WTC11 (cell line): ENCODE measurements at places on chromosomes 6 and 20. TPM values are rescaled to one million over a fixed set of nuclear protein-coding genes. Genes with fewer than 3 reads are reported as not detected.

- no peaks in the 10 kb centered on the region for H3K27me3 ChIP-seq
- no peak overlapping the region for H3K27ac ChIP-seq
- H3K4me1 ChIP-seq: peaks cover 44% of the 10 kb centered on the region
- no peak overlapping the region for H3K4me3 ChIP-seq
- DNase-seq: no peak
Observed at GRCh38 chr6:130843575-130844320, 16.5 kb downstream of the SMLR1 start.

DNA sequence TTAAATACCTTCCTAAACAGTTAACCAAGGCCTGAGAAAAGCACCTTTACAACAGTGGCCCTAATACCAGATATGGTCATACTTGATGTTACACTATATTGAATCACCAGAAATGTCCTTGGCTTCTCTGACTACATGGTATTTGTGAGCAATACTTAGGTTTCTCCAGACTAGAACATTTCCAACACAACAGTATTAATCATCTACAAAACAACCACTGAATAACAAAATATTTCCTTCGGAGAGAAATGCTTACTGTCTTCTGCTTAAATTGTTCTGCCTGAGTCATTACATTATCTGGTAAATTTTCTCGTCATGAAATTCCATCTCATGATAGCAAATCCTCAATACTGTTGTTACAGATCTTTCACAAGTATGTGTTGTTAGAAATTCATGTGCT, 252.9 kb upstream of the RUNX2 start:
- H3K4me3 ChIP-seq: no peak overlapping the region
- no peaks in the 10 kb centered on the region for H3K27me3 ChIP-seq
- no peak overlapping the region for H3K27ac ChIP-seq
- peaks cover 12% of the 10 kb centered on the region for H3K36me3 ChIP-seq
- peaks cover 8% of the 10 kb centered on the region for H3K4me1 ChIP-seq

GRCh38 chr6:111794727-111795452, 78.4 kb downstream of the FYN start:
- no peak overlapping the region for H3K4me3 ChIP-seq
- DNase-seq: no peak
- no peaks in the 10 kb centered on the region for H3K36me3 ChIP-seq
- H3K27ac ChIP-seq: no peak overlapping the region; the same call in 1 of the 2 replicates

The RNF144B gene
- total RNA-seq: 4.9 to 8.2 TPM (median 5.7 TPM) in 3 replicates

DNA sequence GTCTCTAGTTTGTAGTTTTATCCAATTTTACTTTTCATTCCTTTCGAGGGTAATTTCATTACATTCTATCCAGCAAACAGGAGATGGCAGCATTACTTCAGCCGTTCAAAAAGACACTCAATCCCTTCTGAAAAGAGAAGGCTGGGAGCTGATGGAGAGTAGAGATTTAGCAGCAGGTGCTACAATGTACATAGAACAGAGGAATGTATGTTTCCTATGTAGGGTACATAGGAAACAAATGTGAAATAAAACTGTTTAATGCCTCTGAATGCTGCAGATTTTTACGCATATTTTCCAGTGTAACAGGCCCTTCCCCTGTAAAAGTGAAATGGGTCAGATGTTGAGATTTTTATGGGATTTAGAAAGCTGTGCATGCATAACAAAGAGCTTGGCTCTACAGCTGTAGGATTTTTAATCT, 16.0 kb downstream of the RPS12 start:
- no peak for DNase-seq
- no peaks in the 10 kb centered on the region for H3K4me1 ChIP-seq
- H3K27me3 ChIP-seq: no peaks in the 10 kb centered on the region
- H3K4me3 ChIP-seq: no peak overlapping the region
- no peak overlapping the region for H3K27ac ChIP-seq

GRCh38 chr6:64683682-64684081, 1023.3 kb downstream of the EYS start:
- DNase-seq: peak; percentile 14
- H3K27me3 ChIP-seq: peaks cover 12% of the 10 kb centered on the region; the same call in 1 of the 2 replicates
- peaks cover 24% of the 10 kb centered on the region for H3K36me3 ChIP-seq
- no peak overlapping the region for H3K27ac ChIP-seq
- H3K4me3 ChIP-seq: no peak overlapping the region

DNA sequence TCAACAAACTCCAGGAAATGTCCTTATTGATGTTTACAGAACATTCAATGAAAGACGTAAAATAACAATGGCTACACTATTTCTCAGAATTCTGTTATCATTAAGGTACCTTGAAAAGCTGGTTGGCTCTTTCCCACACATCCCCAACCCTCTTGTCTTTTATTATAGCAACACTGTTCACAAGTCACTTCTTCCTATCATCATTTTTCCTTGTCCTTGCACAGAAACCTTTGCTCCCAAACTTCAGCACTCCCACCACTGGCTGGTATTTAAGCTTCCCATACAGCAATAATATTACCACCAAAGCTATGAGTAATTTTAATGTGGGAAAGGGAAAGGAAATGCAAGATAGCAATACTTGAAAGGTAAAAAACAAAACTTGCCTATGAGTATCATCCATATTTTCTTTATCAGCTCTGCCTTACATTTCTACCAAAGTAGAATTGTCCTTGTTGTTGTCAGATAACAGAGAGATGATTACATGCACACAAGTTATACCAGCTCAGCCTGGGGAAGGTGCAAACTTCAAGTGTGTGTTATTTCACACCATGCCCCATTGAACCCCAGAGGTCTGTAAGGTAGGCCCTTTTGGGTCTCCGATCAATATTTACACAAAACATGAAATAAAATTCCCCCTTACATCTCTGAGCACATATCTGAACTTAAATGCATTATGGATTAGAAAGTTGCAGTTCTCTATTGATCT, 32.2 kb downstream of the ARHGAP18 start:
- DNase-seq: no peak
- peaks cover 9% of the 10 kb centered on the region for H3K4me1 ChIP-seq
- no peak overlapping the region for H3K27ac ChIP-seq
- no peak overlapping the region for H3K4me3 ChIP-seq
- no peaks in the 10 kb centered on the region for H3K36me3 ChIP-seq
- H3K27me3 ChIP-seq: no peaks in the 10 kb centered on the region

The SPATS1 gene
- not detected in 3 replicates for total RNA-seq

The ANKEF1 gene
- 7.1 to 10.3 TPM (median 10.3 TPM) in 3 replicates for total RNA-seq

GRCh38 chr6:43945768-43946080, 175.7 kb downstream of the VEGFA start:
- H3K36me3 ChIP-seq: peaks cover 5% of the 10 kb centered on the region
- no peak overlapping the region for H3K4me3 ChIP-seq
- DNase-seq: no peak
- no peaks in the 10 kb centered on the region for H3K27me3 ChIP-seq
- H3K27ac ChIP-seq: no peak overlapping the region
- H3K4me1 ChIP-seq: peaks cover 10% of the 10 kb centered on the region

GRCh38 chr6:41570259-41570615, 24.1 kb downstream of the FOXP4 start:
- peak overlapping the region; percentile 31; the same call in 1 of the 2 replicates for H3K4me3 ChIP-seq
- peaks cover 63% of the 10 kb centered on the region for H3K4me1 ChIP-seq
- H3K27me3 ChIP-seq: no peaks in the 10 kb centered on the region; the same call in 1 of the 2 replicates
- H3K27ac ChIP-seq: peak overlapping the region; percentile 68; the same call in 1 of the 2 replicates

DNA sequence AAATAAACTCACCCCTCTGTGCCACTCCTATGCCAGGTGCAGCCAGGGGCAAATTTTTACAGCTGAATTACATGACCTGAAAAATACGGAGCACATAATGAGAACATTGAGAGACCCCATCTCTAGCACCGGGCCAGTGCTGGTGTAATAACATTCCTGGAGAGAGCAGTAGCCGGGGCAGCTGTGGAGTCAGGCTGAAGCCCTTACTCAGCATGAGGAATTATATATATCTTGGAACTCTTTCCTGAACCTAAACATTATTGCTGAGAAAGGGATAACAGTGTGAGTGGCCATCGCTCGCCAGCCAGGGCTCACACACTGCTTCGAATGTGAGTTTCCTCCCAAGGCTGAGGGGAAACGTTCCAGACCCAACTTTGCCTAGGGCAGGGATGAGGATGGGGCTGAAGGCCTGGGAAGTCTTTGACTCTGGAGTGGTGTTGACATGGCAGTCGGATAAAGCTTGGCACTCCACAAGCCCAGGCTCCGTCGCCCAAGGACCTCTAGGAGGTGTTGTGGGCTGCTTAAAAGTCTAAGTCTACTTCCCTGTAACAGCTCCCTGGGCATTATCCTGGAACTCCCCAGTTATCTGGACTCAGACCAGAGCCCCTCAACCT, 269.8 kb downstream of the CDC5L start:
- no peak overlapping the region for H3K4me3 ChIP-seq
- H3K4me1 ChIP-seq: peaks cover 35% of the 10 kb centered on the region
- peak; percentile 25 for DNase-seq
- H3K27me3 ChIP-seq: no peaks in the 10 kb centered on the region; the same call in 1 of the 2 replicates

The MLIP gene
- not detected in 3 replicates for total RNA-seq

The PRRT1 gene
- 1.4 to 2.2 TPM (median 1.6 TPM) in 3 replicates for total RNA-seq

- no peak overlapping the region for H3K4me3 ChIP-seq
- peaks cover 17% of the 10 kb centered on the region for H3K36me3 ChIP-seq
- H3K27me3 ChIP-seq: peaks cover 3% of the 10 kb centered on the region; the same call in 1 of the 2 replicates
- no peaks in the 10 kb centered on the region for H3K4me1 ChIP-seq
- DNase-seq: no peak
Observed at GRCh38 chr6:12545619-12546409, 170.8 kb upstream of the PHACTR1 start.

GRCh38 chr6:142478117-142478516, 176.3 kb downstream of the ADGRG6 start:
- peaks cover 7% of the 10 kb centered on the region for H3K4me1 ChIP-seq
- H3K4me3 ChIP-seq: no peak overlapping the region
- H3K36me3 ChIP-seq: peaks cover 10% of the 10 kb centered on the region; the same call in 1 of the 2 replicates
- H3K27ac ChIP-seq: no peak overlapping the region
- DNase-seq: no peak

The ABRACL gene
- total RNA-seq: 111 to 117 TPM (median 116 TPM) in 3 replicates

The TCP11 gene
- not detected in 3 replicates for total RNA-seq

DNA sequence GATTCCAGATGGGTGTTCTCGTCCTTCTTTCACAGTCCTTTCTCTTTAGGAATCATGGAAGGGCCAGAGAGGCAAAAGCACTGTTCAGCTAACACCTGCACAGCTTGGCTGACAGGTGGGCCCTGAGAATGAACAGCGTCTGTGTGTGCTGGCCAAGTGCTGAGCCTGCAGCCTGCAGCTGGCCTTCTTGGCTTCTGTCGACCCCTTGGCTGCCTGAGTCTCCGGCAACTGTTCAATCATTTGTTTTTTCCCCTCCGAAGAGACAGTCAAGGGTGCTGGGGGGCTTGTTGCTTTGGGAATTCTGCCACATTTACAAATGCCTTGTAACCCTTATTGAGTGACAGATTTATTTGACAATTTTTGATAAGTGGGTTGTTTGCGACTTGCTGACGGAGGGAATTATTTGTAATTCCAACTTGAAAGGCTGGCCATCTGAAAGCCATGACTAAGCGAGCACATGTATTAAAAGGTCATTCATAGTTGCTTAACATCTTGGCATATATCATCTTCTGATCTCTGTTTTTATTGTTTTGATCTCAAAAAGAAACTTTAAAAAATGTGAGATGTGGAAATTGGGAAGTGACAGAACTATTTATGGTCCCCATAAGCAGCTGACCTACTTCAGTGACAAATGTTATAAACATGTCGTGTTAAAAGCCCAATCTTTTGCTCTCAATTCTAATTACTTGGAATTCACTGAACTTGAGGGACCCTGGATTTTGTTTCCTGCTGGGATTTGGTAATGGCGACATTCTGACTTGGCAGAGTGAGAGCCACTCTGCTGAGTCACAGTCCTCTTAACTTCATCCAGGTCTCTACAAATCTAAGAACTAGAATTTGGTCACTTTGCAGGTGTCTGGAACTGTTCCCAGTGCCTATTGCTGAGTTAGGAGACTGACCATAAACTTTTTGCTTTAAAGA, 41.9 kb upstream of the FERMT1 start:
- H3K4me1 ChIP-seq: peaks cover 20% of the 10 kb centered on the region
- no peak for DNase-seq
- H3K27me3 ChIP-seq: no peaks in the 10 kb centered on the region
- H3K27ac ChIP-seq: no peak overlapping the region

GRCh38 chr6:166766769-166767168, 139.7 kb upstream of the RPS6KA2 start:
- peaks cover 33% of the 10 kb centered on the region for H3K4me1 ChIP-seq
- H3K36me3 ChIP-seq: no peaks in the 10 kb centered on the region
- H3K4me3 ChIP-seq: no peak overlapping the region
- DNase-seq: no peak

The STX11 gene
- 0.17 to 0.30 TPM (median 0.27 TPM) in 3 replicates for total RNA-seq

The TEAD3 gene
- 32.0 to 34.3 TPM (median 33.9 TPM) in 3 replicates for total RNA-seq

DNA sequence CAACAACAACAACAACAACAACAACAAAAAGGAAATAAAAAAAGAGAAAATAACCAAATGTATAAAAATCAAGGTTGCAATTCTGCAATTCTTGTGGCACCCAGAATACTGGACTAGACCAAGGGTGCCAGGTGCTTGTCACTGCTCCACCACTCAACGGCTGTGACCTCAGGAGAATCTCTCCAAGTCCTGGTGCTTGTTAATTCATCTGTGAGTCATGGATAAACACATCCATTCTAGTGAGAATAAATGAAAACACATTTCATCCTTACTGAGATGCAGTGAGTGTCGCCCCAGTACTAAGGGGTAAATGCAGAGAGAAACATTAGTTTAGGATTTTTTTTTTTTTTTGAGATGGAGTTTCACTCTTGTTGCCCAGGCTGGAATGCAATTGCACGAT, 32.0 kb downstream of the HLA-C start:
- no peak overlapping the region for H3K27ac ChIP-seq
- peaks cover 8% of the 10 kb centered on the region for H3K27me3 ChIP-seq
- H3K36me3 ChIP-seq: no peaks in the 10 kb centered on the region
- H3K4me1 ChIP-seq: no peaks in the 10 kb centered on the region
- no peak for DNase-seq

- H3K4me1 ChIP-seq: peaks cover 93% of the 10 kb centered on the region
- H3K27me3 ChIP-seq: no peaks in the 10 kb centered on the region
- no peak overlapping the region for H3K27ac ChIP-seq
- no peak overlapping the region for H3K4me3 ChIP-seq
- no peak for DNase-seq
Observed at GRCh38 chr20:10633718-10634117, 40.1 kb downstream of the JAG1 start.

GRCh38 chr6:119957195-119957594, 607.6 kb upstream of the MAN1A1 start:
- peak; percentile 33 for DNase-seq
- no peaks in the 10 kb centered on the region for H3K36me3 ChIP-seq
- peak overlapping the region; percentile 75; the same call in 1 of the 2 replicates for H3K27ac ChIP-seq
- H3K4me3 ChIP-seq: no peak overlapping the region
- peaks cover 22% of the 10 kb centered on the region for H3K4me1 ChIP-seq
- H3K27me3 ChIP-seq: no peaks in the 10 kb centered on the region

The SLCO4A1 gene
- total RNA-seq: 15.2 to 19.9 TPM (median 18.5 TPM) in 3 replicates

DNA sequence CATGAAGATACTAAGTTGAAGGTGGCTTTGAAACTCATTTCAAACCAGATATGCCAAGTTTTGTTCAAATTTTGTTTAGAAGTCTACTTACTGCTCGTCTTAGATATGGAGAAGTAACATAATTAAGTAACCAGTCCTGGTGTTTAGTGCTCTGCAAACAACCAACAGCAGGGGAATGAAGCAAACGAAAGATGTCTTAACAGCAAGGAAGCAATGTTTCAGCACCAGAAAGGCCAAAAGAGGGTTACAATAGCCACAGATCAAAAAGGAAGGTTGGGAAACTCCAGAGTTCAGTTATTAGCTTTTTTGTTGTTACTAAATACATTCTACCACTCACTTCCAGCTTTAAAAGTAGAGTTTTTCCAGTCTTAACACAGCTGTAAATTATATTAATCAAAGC, 45.1 kb downstream of the LHFPL5 start:
- no peak overlapping the region for H3K4me3 ChIP-seq
- no peak overlapping the region for H3K27ac ChIP-seq
- H3K36me3 ChIP-seq: peaks cover 89% of the 10 kb centered on the region
- peaks cover 10% of the 10 kb centered on the region for H3K4me1 ChIP-seq
- DNase-seq: no peak
